ENCODE measurements at places on chromosomes 16 and 17. TPM values are rescaled to one million over a fixed set of nuclear protein-coding genes. Genes with fewer than 3 reads are reported as not detected.

DNA sequence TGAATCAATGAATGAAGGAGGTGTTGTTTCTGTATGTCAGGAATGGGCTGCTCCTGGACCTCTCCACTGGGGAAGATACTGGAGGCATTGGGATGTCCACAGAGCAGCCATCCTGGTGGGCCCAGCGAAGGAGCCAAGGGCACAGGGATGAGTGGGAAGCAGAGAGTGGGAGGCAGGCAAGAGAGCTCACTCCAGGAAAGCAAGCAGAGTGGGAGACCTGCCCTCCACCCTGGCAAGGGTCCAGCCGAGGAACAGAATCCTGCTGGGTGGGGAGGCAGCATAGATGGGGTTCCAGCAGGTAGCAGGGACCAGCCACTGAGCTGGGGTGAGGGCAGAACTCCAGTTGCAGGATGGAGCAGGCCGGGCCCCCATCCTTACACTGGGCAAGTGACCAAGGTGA lies 71.9 kb upstream of the AMZ2 start:
- DNase-seq: no peak

- no peak for DNase-seq
Observed at GRCh38 chr16:27483624-27484023, 66.1 kb downstream of the GTF3C1 start.

GRCh38 chr17:57037411-57037810 lies 47.6 kb upstream of the AKAP1 start:
- DNase-seq: no peak

DNA sequence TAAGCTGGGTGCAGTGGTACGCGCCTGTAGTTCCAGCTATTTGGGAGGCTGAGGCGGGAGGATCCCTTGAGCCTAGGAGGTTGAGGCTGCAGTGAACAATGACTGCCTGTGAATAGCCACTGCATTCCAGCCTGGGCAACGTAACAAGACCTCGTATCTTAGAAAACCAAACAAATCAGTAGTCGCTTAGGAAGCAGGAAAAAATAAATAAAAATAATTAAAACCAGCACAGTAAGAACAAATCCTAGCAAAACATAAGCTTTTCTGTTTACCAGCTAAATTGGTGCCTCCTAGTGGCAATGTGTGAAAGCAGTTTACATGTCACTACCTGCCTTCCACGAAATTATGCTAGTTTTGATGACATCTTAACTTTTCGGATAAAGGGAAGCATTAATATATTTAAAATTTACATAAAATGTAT lies 1.3 kb downstream of the ARMC5 start:
- peak; percentile 33 for DNase-seq

- DNase-seq: peak; percentile 64
Observed at GRCh38 chr16:68229431-68230175, 6.3 kb downstream of the ESRP2 start.

KRTAP2-2 gene
- total RNA-seq: not detected

SHCBP1 gene
- total RNA-seq: 45.0 TPM

GRCh38 chr17:7351665-7352502 lies at the start of gene KCTD11:
TSS of gene KCTD11 (plus strand) at chr17:7352162.
- peak; percentile 76 for DNase-seq

- DNase-seq: no peak
Observed at GRCh38 chr16:72291531-72291981, 119.6 kb upstream of the PMFBP1 start.
